Activated effector memory CD4-positive, alpha-beta T cell treated with anti-CD3 and anti-CD28 coated beads, Interleukin-2, amount 50 U/mL, for 16 hours (primary cell): ENCODE measurements at places on chromosomes 7 and 10.

GRCh38 chr10:80260295-80261243, 28.9 kb downstream of the MAT1A start:
- peak; percentile 70 for DNase-seq

GRCh38 chr7:150317748-150318444, 5.3 kb upstream of the LRRC61 start:
- DNase-seq, result no peak

DNA sequence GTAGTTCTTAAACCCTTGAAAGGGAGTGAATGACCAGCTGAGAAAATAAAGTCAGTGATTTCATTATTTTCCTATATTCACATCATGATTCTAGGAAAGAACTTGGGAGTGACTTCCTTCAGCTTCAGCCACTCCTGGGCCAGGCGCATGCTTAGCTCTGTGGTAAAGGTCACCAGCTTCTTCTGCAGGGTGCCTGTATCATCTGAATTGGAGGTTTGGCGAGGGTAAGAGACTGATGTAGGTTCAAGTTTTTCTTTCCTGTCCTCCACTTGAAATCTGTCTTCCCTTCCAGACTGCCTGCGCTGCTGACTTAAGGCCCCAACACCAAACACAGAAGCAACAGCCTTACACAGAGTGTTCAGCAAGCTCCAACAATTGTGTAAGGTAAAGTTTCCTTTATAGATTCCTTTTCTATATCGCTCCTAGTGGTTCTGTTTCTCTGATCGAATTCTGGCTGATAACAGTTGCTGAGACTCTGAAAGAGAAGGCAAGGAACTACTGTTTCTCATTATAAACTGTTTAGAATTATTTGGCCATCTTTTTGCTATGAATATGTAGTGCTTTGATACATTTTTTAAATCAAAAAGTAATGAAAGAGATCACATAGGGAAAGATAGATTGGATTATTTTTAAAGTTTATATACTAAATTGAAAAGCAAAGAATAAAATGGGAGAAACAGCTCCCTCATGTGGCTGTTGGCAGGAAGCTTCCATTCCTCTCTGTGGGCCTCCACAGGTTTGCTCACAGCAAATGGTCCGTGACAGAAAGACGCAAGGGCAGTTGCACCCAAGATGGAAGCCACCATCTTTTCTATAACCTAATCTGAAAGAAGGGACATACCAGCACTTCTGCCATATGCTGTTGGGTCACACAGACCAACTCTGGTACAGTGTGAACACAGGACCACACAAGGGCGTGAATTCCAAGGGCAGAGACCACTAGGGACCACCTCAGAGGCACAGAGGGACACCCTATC, 14.0 kb downstream of the GATAD1 start:
- DNase-seq, result peak; percentile 66

- DNase-seq, result no peak
Observed at GRCh38 chr7:138603549-138604318, 97.4 kb downstream of the SVOPL start.

GRCh38 chr7:112873831-112874553, 83.8 kb upstream of the TMEM168 start:
- DNase-seq, result no peak

DNA sequence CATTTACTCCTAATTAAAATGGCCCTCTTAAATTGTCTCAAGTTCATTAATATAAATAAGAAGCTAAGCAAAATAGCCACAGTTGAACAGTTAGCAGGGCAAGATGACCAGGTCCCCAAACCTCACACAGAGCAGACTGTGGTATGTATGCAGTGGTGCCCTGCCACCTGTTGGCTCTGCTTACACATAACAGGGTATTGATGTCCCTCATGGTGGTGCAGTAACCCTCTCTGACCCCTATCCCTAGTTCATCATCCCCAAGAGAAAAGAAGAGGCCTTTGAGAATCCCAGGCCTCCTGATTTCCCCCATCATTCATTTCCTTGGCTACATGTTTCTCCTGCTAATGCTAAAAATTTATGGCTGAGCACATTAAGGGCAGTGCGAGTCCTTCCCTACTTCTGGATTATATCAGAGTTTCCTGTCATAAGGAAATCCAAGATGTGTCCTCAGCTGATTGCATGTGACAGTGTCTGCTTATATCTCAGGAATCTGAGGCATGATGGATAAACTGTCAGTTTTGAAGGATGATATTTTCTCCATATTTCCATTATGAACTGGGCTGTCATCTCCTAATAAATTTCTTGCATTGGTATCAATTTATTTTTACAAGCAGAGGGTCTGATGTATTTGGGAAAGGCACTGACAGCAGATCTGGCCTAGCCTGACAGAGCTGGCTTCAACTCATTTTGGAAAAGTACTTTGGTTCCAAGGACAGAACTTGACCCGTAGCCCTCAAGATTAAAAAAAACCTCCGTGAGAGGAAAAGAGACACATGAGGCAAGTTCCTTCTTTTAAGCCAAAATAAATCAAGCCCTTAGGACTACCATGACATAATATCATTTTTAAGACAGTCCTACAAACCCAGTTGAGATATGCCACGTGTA, 880.6 kb downstream of the LRMDA start:
- no peak for DNase-seq

- DNase-seq, result peak; percentile 52
Observed at GRCh38 chr10:5583525-5584175, 58.9 kb downstream of the CALML3 start.

DNA sequence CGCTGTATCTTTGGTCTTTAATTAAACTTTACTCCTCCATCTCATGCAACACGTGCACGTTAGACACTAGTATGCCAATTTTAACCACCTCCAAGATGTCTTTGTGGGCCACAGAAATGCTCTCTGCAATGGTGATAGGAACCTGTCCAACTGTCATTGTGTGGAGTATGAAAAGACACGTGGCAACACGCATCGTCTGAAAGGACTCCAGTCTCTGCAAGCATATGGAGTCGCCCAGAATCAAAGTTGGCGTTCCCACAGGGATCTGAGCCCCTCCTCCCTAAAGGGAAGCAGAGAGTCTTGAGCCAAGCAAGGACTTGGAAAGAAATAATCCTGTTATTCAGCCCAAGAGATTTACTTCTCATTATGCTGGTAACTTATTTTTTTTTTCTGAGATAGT, 301.1 kb downstream of the CALN1 start:
- no peak for DNase-seq

DNA sequence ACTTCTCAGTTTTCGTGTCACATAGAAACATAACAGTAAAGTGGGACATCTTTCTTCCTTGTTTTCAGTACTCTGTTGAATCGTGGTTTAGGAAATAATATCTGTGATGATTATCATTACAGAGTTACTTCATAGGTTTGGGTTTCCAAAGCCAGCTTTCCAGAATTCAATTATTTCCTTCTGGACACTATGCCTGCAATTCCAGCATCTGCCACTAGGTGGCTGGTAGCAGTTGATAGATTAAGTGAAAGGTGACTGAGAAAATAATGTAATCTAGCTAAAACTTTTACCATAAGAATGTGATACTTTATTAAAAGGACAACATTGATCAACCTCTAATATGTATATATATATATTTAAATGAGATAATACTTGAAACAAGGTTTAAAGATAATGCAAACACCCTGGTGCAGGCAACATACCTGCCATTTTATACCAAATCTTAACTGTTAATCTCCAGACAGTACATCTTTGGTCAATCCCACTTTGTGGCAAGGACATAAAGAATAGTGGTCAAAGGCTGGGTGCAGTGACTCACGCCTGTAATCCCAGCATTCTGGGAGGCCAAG, 102.6 kb downstream of the SH3PXD2A start:
- no peak for DNase-seq

GRCh38 chr10:103188853-103189252, 4.2 kb downstream of the NT5C2 start:
- no peak for DNase-seq

GRCh38 chr7:35232994-35233393, 20.9 kb downstream of the TBX20 start:
- no peak for DNase-seq

DNA sequence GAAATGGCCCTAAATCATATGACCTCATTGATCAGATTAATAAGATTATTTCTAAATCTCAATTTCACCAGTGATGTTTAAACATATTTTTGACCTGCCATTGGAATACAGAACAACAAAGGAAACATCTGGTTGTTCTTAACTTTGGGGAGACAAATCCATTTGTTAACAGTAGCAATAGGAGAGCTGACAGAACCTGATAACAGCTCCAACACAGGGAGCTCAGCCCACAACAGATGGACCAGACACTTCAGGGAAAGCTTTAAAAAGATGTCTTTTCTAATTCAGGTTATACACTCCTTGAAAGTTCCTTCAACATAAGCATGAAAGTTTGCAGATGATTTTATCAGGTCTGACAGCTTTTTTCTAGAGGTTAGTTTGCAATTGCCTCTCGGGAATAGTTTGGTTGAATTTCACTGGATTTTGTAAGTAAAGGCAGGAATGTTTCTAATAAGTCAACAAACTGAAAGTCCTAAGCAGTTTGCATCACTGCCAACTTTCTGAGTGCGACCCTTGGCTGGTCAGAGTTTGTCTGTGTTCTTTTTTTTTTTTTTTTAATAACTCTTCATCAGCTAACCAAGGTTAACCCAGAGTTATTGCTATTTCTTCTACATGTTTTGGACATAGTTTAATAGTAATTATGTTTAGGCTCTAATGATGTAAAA, 6.5 kb upstream of the MET start:
- DNase-seq, result no peak

DNA sequence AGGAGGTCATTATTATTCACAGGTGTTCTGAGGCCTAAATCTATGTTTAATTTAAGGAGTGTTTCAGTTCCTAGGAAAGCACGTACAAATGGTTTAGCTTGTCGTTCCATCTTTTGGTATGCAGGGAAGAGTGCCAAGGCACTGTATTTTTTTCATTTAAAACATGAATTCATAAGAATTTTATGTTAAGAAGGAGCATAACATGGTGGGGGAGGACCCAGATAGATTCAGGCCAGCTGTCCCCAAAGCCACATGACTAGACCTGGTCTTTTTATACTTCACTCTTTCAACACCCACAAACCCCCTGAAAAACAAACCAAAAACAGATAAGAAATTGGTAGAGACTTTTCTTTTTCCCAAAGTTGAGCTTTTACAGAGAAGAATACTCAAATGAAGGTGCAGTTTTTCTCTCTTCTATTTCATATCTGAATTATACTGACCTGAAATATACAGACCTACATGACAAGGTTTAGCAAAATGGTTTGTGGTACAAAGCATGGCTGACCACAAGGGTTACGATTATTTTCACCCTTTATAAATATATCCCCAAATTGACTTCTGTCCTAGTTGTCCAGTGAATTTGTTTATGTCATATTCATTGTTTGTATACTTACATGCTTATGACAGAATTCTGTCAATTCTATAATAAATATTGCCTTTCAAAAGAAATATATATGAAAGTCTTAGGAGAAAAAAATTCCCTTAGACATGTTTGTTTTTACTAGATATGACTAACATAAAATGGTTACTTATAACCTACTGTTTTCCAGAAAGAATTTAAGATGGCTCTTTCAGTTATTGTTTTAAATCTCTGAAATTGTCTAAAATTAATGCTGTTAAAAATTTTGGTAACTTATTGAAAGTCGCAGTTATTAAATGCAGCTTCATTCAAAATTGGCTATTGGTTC, 71.3 kb downstream of the AP3M1 start:
- DNase-seq, result no peak

DNA sequence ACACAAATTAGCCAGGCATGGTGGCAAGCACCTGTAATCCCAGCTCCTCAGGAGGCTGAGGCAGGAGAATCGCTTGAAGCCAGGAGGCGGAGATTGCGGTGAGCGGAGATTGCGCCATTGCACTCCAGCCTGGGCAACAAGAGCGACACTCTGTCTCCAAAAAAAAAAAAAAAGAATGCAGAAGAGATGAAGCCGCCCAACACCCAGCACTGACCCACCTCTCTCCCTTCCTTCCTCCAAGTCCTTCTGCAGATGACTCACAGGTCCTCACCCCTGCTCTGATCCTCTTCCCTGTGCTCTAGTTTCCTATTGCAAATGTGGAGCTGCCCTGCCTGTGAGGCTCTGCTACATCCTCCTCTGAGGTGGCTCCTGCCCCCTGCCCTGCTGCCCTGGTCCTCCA, 22.0 kb upstream of the OPALIN start:
- no peak for DNase-seq

DNA sequence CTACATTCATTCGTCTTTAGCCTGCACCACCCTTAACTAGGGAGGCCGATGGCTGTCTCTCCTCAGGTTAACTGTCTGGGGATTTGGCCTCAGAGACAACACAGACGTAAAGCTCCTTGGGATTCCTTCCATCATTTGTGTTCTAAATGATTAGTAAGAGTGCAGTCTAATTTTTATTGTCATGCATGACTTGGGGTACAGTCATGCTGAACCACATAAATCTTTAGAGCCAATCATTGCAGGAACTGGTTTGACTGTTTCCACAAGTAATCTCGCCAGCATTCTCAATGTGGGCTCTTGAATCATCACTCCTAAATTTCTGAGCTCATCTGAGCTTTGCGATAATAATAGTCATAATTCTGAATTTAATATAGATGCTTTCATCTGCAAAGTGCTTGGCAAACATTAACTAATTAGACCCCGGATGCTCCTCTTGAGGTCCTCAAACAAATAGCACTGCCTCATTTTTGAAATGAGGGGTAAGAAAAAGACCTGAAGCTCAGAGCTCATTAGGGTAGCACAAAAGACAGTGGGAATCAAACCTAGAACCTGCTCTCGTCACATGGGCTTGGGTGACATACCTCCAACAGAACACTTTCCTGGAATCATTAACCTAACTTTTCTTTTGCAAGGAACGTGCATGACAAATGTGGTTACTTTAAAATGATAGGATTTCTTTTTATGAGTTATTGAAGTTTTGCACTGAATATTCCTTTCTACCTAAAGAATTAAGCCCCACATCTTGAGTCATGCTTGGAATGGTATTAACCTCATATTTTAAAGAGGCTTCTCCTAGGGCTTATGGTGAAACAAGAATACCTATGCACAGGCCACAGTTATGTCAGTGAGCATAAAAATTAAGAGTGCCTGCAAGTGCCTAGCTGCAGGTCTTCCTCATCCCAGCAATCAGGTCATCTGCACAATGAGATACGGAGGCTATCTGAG, 118.9 kb upstream of the NRP1 start:
- no peak for DNase-seq
